ENCODE measurements at places on chromosomes 16 and 17.
A peak's percentile ranks its signal among the peaks of the same experiment; 100 is the strongest.

GRCh38 chr16:73095885-73096421 is 48.0 kb upstream of the ZFHX3 start:
- no peak for DNase-seq

DNA sequence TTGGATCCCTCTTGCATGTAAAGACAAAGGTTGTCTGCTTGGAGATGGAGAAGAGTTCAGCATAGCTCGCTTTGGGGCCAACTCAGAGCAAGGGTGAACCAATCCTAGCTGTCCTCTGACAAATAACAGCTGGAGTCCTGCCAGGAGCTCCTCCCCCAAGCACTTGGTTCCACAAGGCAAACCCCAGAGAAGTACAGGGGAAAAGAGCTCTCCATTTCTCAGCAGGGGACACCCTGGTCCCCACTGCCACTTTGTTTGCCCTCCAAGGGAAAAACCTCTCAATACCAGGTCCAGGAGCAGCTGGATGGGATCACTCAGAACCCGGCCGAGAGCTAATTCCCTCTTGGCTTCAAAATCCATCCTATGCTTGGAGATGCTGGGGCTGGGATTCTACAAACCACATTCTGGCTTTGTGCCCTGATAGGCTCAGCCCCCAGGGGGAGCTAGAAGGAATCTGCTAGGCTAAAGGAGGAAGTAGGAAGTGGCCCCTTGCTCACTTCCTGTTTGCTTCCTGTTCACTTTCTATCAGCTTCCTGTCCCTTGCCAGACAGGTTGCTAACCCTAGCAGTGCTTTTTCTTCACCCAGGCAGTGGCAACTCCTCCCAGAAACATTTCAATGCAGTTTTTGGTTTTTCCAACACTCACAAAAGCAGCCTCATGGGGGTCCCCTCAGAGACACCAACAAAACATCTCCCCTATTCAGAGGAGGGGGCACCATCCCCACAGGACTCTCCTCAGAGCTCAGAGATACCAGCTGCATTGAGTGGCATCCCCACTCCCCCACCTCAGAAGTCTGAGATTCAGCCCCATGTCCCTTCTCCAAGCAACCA is 30.7 kb downstream of the CDRT4 start:
- peak; percentile 63 for DNase-seq

- no peak for DNase-seq
Measured at GRCh38 chr17:14015271-14015670, 54.0 kb upstream of the COX10 start.

GRCh38 chr16:85825326-85825725 is 25.8 kb downstream of the COX4I1 start:
- no peak for DNase-seq

DNA sequence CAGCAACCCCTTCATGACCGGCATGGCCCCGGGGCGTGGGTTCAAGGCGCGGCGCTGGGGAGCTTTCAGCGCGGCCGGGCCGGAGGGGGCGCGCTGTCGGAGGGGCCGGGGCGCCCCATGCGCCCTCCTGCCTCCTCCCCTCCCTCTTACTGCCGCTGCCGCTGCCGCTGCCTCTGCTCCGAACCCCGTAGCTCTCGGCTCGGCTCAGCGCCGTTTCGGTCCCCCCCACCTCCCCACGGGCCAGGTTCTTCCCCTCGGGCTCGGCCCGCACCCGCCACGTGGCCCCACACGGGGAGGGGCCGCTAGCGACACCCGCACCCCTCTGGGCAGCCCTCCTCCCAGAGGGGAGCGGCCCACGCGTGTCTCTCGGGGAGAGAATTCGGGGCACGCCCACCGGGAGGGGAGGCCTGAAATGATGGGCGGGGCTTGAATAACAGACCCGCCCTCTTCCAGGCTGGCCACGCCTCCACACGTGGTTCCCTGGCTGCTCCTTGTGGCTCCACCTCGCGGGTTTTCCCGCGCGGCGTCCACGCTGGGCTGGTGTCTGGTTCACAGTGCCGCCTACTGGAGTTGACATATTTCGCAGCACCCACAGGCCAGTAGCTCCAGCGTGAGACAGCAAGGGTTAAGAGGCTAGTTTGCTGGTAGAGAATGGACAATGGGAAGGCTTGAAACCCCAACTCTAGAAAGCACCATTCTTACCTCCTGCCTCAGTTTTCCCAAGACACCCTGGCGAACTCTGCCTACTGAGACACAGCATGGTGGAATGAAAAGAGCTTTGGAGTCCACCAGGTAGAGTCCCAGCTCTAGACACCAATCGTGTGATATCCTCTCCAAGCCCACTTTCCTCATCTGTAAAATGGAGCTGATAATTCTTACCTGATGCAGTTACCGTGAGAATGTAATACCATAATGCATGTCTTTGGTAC is at the start of gene KCNH4:
TSS of gene KCNH4 (minus strand) at position 221 of the 929 bp plus-strand sequence. CDS start at position 24, 197 bp downstream.
- peak; percentile 82 for DNase-seq
